Caco-2 (cell line): ENCODE measurements at places on chromosomes 7 and 10.

GRCh38 chr7:120867932-120868331 lies 10.0 kb upstream of the TSPAN12 start:
- no peak for DNase-seq

DNA sequence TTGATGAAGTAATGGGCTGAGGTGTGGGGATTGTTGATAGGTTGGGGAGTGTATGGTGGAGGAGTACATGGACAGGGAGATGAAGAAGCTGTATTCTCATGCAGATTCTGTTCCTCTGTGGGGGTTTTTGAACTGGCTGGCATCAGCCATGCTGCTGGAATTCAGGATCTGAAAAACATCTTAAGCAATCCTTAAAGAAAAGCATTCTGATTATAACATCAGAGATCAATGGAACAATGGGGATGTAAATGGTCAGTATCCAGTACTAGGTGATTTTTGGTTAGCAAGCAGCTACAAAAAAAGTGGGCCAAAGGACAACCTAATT lies 247.5 kb upstream of the GALNT17 start:
- DNase-seq, result no peak

DNA sequence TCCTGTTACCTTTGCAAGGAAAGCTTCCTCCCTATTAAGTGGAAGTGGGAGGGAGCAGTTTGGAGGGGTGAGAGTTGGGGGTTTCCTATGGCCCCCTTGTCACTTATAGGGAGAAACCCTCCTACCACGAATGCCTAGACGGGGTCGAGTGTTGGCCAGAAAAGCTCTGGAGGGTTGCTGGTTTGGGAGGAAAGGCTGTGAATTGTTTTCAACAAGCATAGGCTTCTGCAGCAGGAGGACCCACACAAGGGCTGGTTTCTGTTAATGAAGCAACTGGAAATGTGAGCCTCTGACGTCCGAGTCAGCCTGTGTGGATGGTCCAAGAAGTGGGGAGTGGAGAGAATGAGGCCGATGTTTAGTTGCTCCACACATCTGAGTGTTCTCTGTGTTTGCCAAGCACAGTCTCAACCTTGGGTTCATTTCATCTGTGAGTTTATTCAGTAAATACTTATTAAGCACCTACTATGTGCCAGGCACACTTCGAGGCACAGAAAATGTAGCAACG lies 37.3 kb upstream of the LEP start:
- no peak for DNase-seq

- DNase-seq, result no peak
Measured at GRCh38 chr7:25988640-25989039, 163.4 kb upstream of the NFE2L3 start.

DNA sequence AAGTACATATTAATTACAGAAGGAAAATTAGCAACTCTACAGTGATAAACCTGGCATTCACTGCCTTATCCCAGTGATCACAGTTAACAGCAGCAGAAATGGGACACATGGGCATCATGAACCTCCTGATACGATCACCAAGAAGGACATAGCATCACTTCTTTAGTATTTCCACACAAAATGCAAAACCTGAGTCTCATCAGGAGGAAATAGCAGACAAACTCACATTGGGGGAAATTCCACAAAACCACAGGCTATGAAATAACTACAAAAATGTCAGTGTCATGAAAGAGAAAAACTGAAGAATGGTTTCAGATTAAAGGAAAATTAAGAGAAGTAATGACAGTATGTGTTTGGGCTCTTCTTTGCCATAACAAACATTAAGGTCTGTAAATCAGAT lies 12.0 kb upstream of the PURB start:
- no peak for DNase-seq

- DNase-seq, result peak; percentile 85
Measured at GRCh38 chr7:151759591-151760042, 117.3 kb downstream of the PRKAG2 start.

GRCh38 chr7:55641273-55641691 lies 69.0 kb upstream of the VOPP1 start:
- DNase-seq, result peak; percentile 59

- no peak for DNase-seq
Measured at GRCh38 chr10:93280699-93281366, 201.3 kb downstream of the MYOF start.

- peak; percentile 52 for DNase-seq
Measured at GRCh38 chr7:16918288-16918895, 36.6 kb upstream of the AGR3 start.

DNA sequence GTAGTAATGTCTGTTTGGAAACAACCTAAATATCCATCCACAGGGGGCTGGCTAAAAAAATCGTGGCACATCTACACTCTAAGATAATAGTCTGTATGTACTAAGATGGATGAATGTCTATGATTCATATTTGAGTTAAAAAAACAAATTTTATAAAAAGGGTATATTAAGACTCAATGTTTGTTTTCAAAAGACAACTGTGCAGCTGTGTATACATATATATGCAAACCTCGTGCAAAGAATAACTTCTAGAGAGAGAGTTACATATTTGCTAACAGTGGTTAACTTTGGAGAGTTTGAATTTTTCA lies 323.5 kb downstream of the PLXNA4 start:
- DNase-seq, result no peak

DNA sequence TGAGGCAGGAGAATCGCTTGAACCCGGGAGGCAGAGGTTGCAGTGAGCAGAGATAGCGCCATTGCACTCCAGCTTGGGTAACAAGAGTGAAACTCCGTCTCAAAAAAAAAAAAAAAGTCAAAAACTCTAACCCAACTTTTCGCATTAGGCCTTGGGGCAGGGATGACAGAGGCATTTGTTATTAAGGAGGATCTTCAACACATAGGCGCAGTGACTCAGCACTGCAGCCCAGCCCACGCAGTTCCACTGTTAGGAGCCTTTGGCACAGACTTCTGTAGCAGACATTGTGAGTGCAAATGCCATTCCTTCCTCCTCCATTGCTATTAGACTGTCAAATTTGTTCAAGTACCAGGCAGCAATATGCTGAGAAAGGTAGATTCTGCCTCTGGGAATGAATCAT lies 43.1 kb upstream of the KLHL7 start:
- DNase-seq, result no peak

GRCh38 chr7:106485919-106486318 lies 175.0 kb downstream of the CCDC71L start:
- no peak for DNase-seq

- DNase-seq, result no peak
Measured at GRCh38 chr7:158530800-158531609, 56.6 kb downstream of the PTPRN2 start.

- DNase-seq, result no peak
Measured at GRCh38 chr7:157401567-157402387, 65.0 kb downstream of the DNAJB6 start.

DNA sequence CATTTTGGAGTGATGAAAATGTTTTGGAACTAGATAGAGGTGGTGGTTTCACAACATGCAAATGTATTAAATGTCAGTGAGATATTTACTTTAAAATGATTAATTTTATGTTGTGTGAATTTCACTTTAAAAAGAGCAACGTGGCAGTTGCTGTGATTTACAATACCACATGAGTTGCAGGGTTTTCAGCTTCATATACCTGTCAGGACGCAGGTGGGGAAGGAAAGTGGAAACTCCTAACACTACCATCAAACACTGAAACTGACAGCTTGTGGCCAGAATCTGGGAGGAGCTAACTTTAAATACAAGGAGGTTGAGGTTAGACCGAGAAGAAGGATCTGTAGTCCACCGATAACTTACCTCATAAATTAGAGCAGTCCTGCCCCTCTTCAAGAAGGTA lies 168.9 kb upstream of the TMEM72 start:
- DNase-seq, result no peak

GRCh38 chr7:85770332-85770731 lies 583.5 kb upstream of the SEMA3D start:
- no peak for DNase-seq

GRCh38 chr10:121613456-121613855 lies 15.2 kb upstream of the FGFR2 start:
- no peak for DNase-seq

DNA sequence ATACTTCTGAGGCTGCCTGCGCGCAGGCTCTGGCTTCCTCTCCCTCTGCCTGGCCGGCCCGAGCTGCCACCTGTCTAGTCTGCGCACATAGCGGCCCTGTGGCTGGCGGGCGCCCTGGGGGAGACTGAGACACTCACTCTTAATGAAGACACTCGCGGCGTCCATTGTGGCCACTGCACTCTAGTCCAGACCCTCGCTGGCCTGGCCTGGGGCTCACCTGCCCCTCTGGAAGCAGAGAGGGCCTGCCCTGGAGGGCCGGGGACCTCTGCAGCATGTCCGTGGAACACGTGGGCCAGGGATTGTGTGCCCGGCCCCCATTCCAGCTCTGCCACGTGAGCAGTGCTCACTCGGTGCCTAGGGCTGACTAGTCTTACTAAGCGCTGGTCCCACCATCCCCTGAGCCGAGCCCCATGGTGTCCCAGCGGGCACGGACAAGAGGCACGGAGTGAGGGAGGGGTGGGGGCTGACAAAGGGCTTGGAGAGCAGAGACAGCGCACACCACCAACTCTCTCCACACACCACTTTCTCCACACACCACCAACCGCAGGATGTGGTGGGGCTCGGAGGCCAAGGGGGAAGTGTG lies 149.3 kb downstream of the ELFN1 start:
- no peak for DNase-seq

DNA sequence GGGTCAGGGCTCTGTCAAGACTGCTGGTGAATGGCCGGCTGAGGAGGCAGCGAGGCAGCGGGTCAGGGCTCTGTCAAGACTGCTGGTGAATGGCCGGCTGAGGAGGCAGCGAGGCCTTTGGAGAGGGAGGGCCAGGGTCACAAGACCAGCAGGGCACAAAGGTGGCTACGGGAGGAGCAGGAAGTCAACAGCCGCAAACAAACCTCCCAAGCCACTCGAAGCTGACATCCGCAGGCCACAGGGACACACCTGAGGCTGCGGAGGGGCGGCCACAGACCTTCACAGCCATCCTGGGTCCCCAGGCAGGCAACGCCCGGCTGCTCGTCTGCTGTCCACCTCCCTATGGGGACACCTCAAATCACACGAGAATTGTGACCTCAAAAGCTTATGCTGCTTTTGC lies 8.9 kb upstream of the GPER1 start:
- no peak for DNase-seq

GRCh38 chr10:59954296-59954695 lies 47.9 kb upstream of the CCDC6 start:
- no peak for DNase-seq

DNA sequence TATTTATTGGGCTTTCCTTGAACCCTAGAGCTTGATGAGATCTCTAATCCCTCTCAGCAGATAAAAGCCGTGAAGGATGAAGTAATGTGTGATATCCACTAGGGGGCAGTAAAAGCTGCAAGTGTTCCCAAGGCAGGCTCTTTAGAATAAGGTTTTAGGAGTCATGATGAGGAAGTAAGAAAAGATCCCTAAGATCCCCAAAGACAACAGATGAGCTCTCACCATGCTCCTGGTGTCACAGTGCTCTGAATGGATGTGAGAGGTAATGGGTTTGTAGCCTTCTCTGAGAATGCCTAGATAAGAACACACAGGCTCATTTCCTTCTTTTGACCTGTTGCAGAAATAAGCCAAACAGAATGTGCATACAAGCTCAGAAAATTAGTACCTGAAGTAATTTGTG lies 70.4 kb upstream of the ITPRID1 start:
- DNase-seq, result no peak

DNA sequence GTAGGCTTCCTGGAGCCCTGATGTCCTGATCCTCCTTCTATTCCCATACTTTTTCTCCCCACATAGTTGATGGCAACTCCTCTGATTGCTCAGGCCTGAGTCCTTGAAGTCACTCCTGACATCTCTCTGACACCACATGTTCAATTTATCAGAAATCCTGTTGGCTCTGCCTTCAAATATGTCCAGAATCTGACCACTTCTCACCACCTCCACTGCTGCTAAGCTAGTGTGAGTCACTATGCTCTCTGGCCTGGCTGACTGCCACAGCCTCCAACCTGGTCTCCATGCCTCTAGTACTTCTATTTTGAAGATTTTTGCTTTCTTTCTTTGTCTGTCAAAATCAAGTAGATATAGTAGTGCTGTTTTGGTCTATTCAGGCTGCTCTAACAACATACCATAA lies 53.0 kb downstream of the TMEM229A start:
- DNase-seq, result no peak

GRCh38 chr7:114295522-114295921 lies 119.1 kb upstream of the FOXP2 start:
- no peak for DNase-seq

DNA sequence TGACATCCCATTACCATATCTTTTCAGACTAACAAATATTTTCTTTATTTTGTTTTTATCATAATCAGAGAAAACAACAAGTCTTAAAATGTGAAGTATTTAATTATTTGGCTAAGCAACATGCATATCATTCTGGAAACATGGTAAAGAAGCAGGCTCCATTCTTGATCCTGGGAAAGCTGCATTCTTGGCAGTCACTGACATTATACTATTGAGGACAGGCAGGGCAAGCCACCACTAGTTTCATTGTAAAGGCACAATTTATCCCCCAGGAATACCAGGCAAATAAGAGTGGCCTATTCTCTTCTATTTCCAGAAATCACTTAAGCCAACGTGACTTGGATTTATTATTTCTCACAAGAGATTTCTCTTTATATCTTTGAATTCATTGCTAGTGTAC lies 153.8 kb upstream of the AKR1E2 start:
- DNase-seq, result no peak

DNA sequence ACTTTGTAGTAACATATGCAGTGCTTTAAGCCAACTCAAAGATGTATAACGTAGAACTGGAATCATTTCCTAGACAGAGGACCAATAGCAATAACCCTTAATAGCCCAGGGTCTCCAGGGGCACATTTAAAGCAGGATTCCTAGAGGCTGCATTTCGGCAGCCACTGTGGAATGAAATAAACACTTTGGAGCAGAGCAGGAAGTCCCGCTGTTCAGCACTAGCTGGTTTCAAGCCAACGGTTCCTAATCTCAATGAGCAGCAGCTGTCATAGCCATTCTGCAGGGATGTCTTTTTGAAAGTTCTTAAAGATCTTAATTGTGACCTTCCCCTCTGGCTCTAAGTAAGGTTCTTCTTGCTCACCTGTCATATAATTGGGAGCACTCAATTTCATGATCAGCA lies 18.4 kb upstream of the MACROH2A2 start:
- DNase-seq, result no peak

- no peak for DNase-seq
Measured at GRCh38 chr10:117987244-117987909, 59.4 kb downstream of the RAB11FIP2 start.

- no peak for DNase-seq
Measured at GRCh38 chr7:111138193-111138569, 47.3 kb downstream of the LRRN3 start.

GRCh38 chr10:22340329-22341189 lies 4.7 kb upstream of the SPAG6 start:
- DNase-seq, result peak; percentile 82

GRCh38 chr7:69173341-69173740 lies 424.9 kb upstream of the AUTS2 start:
- DNase-seq, result no peak

- no peak for DNase-seq
Measured at GRCh38 chr10:121800831-121801230, 127.0 kb downstream of the ATE1 start.

GRCh38 chr7:38310591-38311101 lies 37.2 kb upstream of the TARP start:
- no peak for DNase-seq

DNA sequence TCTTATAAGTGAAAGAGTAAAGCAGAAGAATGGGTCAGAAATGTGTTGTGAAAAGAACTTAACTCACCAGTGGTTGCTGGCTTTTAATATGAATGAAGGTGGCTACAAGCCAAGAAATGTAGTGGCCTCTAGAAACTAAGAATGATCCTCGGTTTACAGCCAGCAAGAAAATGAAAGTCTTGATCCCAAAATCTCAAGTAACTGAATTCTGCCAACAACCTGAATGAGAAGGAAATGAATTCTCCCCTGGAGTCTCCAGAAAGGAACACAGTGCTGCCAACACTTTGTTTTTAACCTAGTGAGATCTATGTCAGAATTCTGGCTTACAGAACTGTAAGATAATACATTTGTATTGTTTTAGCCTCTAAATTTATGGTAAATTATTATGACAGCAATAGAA lies 193.0 kb downstream of the FZD1 start:
- no peak for DNase-seq
